ENCODE measurements at places on chromosomes 5 and 9.

GRCh38 chr5:6713274-6714225, at the start of gene TENT4A:
Gene TENT4A (plus strand): TSS chr5:6713432. CDS start chr5:6713984, 552 bp downstream.
- peak; percentile 99 for DNase-seq

DNA sequence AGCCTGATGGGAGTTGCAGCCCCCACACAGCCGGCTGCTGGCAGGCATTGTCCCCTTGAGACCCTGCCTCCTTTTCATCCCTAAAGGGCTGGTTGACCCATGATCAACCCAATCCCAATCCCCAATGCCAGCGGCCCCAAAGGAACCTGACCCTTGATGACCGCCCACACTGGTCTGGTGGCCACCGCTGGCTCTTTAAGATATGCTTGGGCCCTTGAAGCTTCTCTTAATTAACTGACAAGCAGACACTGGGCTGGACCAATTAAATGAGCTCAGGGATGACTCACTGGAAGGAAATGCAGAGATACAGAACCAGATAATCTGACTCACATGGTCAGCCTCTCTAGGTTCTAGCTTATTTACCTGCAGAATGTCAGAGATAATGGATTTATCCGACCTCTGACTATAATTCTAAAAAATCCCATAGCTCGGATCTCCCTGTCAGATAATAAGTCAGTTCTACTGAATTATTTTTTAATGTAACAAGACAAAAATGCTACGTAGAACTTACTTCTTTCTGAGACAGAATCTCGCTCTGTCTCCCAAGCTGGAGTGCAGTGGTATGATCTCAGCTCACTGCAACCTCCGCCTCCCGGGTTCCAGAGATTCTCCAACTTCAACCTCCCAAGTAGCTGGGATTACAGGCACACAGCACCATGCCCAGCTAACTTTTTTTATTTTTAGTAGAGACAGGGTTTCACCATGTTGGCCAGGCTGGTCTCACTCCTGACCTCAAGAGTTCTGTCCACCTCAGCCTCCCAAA, 11.1 kb upstream of the MLANA start:
- DNase-seq = peak; percentile 64

- no peak for DNase-seq
Measured at GRCh38 chr5:28542987-28543386, 1504.6 kb upstream of the CDH9 start.

DNA sequence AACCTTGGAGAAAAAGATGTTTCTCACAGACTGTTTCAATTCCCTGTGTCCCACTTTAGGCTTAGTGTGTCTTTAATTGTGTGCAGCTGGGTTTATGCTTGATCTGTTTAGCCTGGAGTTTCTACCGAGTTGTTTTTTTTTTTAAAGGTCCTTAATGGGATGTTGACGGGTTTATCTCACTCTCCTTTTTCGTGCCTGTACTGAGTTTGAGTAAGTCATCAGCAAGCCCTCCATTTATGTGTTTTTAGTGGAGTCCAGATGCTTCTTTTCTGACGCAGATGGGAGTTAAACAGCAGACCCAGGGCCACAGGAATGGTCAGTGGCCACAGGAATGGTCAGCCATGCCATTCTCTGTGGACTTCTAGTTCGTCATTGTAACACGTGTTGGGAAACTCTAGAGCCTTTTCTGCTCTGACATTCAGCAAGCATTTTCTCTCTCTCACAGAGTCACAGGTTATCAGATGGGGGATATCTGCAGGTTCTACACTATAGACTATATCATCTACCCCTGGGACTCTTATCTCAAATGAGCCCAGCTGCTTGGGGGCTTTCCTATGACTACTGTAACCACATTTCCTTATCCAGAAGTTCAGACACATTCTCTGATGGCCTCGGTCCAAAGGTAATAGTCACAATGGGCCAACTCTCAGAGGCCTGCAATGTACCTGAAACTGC, 190.5 kb downstream of the TTLL11 start:
- peak; percentile 85 for DNase-seq

GRCh38 chr9:136875155-136875554, 9.0 kb upstream of the EDF1 start:
- DNase-seq = no peak

- no peak for DNase-seq
Measured at GRCh38 chr9:72935595-72935994, 17.3 kb downstream of the ALDH1A1 start.

DNA sequence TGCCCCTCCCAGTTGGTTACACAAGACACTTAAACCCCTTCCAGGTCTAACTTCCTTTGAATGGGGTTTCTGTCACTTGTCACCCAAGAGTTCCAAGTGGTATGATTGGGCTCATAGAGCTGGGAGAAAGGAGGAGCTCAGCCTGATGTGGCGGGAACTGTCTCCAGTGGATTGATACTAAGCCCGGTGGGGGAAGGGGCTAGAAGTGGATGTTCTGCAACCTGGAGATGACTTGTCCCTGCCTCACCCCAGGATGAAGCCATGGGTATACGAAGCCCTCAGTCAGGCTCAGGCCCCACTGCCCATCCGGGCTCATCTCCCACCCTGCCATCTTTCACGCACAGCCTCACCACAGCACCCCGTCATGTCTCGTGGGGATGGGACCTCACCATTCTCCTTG, 203.9 kb downstream of the CDK5RAP2 start:
- no peak for DNase-seq

DNA sequence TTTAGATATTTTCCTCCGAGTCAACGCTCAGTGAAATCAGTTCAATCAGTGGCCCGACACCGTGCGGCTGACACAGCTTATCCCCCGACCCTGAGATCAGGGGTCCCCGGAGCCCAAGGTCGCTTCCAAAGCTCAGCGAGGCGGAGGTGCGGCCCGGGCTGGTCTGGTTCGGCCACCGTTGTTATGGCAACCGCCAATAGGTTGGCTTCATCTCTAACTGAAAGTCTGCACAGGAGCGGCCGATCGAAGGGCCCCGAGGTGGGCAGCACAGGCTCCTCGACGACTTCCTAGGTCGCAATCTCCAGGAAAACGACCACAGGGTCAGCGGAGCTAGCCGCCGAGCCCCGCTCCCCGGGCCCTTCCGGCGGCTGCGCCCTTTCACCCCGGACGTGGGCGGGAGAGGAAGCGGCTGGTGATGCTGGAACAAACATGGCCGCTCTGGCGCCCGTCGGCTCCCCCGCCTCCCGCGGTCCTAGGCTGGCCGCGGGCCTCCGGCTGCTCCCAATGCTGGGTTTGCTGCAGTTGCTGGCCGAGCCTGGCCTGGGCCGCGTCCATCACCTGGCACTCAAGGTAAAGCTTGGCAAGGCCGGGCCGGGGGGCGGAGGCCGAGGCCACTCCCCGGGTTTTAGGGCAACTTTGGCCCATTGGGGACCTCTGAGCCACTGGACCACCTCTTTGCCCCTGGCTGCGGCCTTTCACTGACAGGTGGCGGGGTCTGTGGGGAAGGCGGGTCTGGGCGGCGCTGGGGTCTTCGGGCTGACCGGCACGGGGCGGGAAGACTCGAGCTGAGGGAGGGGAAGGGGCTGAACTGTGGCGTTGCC, at the start of gene GPR107:
GPR107 (plus strand) TSS at position 403 of the 821 bp plus-strand sequence; CDS start at position 430, 27 bp downstream.
- DNase-seq = peak; percentile 92

GRCh38 chr5:76765249-76765648, 49.3 kb downstream of the F2R start:
- peak; percentile 70 for DNase-seq

- no peak for DNase-seq
Measured at GRCh38 chr5:179378441-179379271, 33.4 kb upstream of the ADAMTS2 start.
